Skin of body (tissue), 3 donors: ENCODE measurements at places on chromosomes 1 and 21. TPM values are rescaled to one million over a fixed set of nuclear protein-coding genes. Genes with fewer than 3 reads are reported as not detected.

GRCh38 chr1:221188458-221188857 lies 309.2 kb downstream of the HLX start:
- no peak for DNase-seq

Gene ARMH1
- 3.6 TPM for total RNA-seq

- no peak for DNase-seq
Measured at GRCh38 chr1:209134001-209134400, 449.5 kb upstream of the CAMK1G start.

Gene TSTD1
- 29.3 TPM for total RNA-seq

Gene C1QB
- total RNA-seq: 14.1 TPM

DNA sequence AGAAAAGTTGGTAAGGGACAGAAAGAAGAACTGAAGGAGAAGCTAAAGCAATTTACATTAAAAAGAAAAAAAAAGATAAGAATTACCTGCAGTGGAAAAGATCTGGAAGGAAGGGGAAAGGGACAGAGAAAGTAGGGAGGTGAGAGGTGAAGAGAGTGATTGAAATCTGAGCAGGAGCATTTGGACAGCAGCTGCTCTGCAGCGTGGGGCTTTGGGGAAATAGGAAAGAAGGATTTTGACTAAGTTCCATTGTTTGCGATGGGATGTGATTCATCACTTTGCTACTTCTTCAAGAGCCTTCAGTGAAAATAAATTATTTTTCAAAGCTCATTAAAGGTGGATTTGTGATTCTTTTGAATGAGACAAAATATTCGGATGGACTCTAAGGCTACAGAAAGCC lies 26.1 kb upstream of the NMNAT2 start:
- peak; percentile 1 for DNase-seq

DNA sequence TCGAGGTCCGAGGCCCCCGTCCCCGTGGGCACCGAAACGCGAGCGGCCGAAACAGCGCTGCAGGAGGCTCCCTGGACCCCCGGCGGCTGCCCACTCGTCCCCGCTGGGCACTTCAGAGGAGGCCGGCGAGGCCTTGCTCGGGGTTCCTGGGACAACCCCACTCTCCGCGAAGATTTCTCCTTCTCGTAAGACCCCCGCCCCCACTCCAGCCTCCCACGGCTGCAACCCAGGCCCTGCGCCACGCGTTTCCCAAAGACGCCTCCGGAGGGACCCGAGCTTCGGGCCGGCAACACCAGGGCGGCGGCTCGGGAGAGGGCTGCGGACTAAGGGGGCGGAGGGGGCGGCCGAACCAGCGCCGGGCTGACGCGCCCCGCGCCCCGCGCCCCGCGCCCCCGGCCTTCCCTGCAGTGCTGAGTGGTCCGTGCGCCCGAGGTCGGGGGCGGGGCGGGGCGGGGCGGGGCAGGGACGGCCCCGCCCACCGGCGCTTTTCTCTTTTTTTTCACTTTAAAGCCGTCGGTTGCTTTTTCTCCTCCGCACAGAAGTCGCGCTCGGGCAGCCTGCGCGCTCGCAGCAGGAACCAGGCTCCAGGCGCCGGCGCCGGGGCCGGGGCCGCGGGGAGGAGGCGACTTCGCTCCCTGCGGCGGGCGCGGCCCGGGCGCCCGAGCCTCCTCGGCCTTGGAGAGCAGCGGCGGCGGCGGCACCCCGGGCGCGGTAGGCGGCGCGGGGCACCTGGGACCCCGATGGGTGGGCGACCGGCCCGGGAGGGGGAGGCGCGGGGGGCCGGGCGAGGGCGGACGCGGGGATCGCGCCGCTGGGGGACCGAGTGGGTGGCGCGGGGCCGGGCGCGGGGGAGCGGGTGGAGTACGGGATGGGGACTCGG lies at the start of gene SPSB1:
Gene SPSB1, plus strand, starts transcription at position 534 of the 880 bp plus-strand sequence. CDS start 62,998 bp downstream, outside the sequence.
- peak; percentile 45 for DNase-seq

DNA sequence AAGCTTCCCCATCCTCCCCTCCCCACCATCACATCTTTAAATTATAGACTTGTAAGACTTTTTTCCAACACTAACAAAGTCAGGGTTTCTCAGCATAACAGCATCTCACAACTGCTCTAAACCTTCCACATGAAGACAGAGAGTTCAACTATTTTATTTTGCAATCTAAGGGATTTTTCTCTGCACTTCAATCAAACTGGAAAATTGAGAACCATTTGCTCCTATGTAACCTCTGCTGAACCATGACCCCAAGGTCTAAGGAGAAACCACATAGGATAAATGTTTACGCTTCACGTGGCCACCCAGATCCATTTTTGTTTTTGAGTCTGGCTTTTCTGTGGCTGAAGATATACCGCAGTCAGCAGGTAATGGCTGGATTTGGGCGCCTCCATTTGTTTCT lies 13.2 kb downstream of the ERRFI1 start:
- no peak for DNase-seq

DNA sequence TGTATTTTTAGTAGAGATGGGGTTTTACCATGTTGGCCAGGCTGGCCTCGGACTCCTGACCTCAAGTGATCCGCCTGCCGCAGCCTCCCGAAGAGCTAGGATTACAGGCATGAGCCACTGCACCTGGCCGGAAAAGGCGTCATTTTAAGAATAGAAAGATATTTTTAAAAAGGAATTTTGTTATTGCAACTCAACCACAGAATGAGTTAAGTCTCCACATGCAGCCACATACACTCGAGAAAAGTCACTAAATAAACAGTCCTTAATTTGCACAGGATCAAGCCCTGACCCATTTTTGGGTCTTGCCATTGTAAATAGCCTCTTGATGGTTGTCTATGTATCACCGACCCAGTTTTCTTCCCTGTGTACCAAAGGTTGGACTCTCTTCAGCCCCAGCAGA lies 85.5 kb downstream of the FBXO2 start:
- DNase-seq: no peak

Gene AMY2A
- not detected for total RNA-seq

Gene DUSP23
- 11.1 TPM for total RNA-seq

Gene CFAP57
- 0.39 TPM for total RNA-seq

GRCh38 chr1:44377925-44378784 lies 23.1 kb upstream of the ERI3 start:
- DNase-seq: no peak

DNA sequence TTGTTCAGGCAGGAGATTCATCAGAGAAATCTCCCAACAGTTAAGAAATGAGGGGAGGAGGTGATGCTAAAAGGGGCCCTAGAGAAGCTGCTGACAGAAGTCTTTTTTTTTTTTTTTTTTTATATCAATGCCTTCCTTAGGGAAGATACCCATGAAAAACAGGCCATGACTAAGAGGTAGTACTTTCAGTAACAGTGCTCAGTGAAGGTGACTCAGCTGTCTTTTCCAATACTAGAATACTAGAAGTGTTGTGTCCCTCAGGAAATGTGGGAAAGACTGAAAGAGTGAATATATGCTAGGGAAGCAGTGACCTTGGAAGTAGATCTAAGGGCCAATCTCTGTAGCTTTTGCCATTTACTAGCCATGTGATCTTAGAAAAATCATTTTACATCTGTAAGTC lies 52.4 kb upstream of the SLFNL1 start:
- no peak for DNase-seq

DNA sequence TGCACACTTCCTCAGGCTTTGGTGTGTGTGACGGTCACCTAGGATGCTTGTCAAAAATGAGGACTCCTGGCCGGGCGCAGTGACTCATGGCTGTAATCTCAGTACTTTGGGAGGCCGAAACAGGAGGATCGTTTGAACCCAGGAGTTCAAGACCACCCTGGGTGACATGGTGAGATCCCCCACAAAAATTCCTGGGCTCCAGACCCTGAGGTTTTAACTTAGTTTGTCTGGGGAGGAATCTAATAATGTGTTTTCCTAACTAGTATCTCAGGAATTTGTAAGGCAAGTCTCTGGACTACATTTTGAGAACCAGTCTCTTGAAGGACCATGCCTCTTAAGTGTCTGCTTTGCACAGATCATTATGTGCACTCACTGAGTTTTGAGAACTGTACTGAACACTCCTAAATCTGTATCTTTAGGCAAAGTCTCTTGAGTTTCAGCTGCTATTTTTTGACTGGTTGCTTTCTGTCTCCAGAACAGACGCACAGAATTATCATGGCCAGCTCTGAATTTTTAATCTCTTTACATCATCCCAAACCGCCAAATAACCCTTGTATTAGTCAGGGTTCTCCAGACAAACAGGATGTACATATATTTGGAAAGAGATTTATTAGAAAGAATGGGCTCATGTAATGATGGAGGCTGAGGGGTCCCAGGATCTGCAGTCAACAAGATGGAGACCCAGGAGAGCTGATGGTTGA lies 45.5 kb upstream of the VANGL1 start:
- DNase-seq: no peak

DNA sequence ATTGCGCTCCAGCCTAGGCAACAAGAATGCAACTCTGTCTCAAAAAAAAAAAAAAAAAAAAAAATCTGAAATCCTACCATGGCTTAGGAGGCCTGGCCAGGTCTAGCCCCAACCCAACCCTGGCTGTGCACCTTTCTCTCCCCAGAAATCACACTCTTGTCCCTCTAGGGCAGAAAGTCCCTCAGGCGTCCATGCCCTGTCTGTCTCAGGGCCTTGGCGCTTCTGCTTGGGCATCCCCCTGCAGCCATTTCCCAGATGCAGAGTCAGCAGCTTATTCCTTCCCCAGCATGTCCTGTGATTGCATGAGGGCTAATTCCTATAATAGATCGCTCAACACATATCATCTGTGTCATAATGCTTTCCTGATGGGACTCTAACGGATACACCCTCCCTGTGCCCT lies 57.3 kb upstream of the PCP4 start:
- DNase-seq: no peak

GRCh38 chr1:226606311-226607267 lies 58.0 kb downstream of the STUM start:
- no peak for DNase-seq

Gene GJA4
- total RNA-seq: 6.1 TPM

- DNase-seq: no peak
Measured at GRCh38 chr1:239892602-239893001, 199.1 kb upstream of the FMN2 start.

GRCh38 chr21:45011911-45012661 lies 62.3 kb upstream of the ADARB1 start:
- DNase-seq: peak; percentile 29

GRCh38 chr1:165481820-165482532 lies 37.0 kb upstream of the RXRG start:
- DNase-seq: peak; percentile 83

DNA sequence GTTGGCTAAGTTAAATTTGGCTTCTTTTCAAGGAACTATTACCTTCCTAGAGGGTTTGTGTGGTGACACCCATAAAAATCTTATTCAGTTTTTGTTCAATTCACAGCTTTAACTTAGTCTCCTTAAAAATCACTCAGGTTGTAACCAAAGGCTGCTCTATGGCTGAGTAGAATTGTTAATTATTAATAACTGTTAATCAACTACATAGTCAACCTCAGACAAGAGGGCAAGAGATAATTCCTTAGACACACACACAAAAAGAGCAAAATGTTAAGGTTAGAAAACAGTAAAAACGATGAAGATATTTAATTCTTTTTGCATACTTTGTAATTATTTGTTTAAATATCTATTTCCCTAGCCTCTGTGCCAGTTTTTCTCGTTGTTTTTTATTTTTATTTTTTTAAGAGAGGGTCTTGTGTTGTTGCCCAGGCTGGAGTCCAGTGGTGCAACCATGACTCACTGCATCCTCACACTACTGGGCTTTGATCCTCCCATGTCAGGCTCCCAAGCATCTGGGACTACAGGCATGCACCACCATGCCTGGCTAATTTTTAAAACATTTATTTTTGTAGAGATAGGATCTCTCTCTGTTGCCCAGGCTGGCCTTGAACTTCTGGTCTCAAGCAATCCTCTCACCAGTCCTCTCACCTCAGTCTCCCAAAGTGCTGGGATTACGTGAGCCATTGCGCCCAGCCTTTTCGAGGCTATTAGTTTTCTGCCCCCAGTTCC lies 215.2 kb downstream of the DISC1 start:
- DNase-seq: no peak

- DNase-seq: no peak
Measured at GRCh38 chr1:54866801-54867716, 19.9 kb downstream of the DHCR24 start.

Gene KANK4
- 10.1 TPM for total RNA-seq

Gene TRIM17
- 0.69 TPM for total RNA-seq

Gene SPATA17
- total RNA-seq: 0.59 TPM

DNA sequence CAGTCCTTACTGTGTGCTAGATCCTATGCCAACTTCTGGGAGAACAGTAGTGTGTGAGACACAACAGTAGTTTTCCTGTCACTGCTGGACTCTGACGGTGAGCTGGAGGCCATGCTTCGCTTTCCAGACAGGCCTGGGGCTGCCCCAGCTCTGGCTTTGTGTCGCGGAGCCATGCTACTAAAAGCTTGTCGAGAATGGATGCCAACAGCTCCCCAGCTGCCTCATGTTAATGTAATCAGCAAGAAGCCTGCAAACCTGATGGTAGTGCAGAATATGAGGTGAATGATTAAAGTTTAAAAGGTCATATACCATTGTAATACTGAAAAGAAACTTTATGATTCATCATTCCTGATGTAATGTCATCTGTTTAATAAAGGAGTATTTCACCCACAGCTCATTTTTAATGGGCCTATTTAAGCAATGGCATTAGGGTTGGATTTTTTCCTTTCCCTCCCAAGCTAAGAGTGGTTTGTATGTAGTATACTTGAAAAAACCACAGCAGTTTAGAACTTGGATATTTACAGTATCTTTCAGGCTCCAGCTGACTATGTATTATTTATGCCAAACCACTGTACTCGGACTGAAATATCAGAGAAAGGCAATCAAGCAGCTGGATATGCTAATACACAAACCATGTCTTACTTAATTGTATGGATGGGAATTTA lies 343.0 kb downstream of the NUF2 start:
- DNase-seq: no peak

GRCh38 chr21:17828223-17828622 lies 9.1 kb upstream of the C21orf91 start:
- DNase-seq: no peak

GRCh38 chr21:36145259-36145658 lies 10.4 kb downstream of the CBR3 start:
- DNase-seq: no peak

DNA sequence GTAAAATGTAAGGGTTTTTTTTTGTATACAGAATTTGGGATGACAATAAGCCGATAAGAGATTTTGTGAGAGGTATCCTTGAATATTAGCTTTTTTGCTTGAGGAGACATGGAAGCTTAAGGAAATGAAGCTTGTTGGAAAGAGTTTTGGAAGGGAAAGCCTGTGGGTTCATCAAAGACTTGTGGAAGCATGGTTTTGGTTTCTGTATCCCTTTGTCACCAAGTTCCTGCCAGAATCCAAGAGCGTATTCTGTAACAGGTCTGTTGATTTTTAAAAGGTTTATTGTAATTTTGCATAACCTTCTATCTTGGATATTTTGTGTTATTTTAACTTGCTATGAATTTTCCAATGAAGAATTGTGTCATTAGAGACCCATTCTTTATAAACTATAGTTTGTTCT lies 38.1 kb downstream of the TMED5 start:
- no peak for DNase-seq

GRCh38 chr1:44296086-44296485 lies 59.0 kb downstream of the ERI3 start:
- no peak for DNase-seq

GRCh38 chr21:30232011-30232410 lies 16.1 kb upstream of the CLDN8 start:
- DNase-seq: no peak

GRCh38 chr1:29451368-29451892 lies 215.1 kb downstream of the PTPRU start:
- DNase-seq: no peak
